ENCODE measurements at places on chromosomes 3 and 15.

DNA sequence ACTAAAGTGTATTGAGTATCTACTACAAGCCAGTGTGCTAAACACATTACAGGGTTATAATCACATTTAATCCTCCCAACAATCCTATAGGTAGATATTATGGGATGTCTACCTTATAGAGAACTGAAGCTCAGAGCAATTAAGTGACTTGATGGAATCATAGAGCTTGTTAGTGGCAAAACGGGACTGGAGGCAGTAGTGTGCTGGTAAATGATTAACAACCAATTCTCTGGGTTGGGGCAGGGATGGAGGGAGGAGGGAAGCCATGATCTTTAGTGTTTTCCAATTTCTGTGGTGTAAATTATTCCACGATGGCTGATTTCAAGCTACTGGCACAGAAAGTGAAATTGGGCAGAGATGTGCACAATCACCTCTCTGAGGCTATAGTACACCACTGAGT is 18.5 kb upstream of the CSRNP1 start:
- no peak for DNase-seq

GRCh38 chr3:43442872-43443395 is 156.6 kb downstream of the SNRK start:
- no peak for DNase-seq

DNA sequence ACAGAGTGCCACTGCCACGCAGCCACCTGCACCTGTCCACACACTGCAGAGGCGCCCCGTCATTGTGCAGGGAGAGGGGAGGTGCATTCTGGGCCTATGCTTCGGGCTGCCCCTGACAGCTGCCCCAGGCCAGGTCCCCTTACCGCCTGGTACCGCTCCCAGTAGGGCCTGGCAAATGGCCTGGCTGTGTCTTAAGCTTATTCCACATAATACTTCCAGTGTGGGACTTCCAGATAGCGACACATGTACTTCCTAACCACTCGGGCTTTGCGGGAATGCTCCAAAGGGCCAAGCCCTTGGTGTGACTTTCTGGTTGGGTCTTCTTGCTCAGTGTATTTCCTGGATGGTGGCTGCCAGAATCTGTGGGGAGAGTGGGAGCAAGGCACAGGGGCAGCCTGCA is 254.3 kb upstream of the CHRNA7 start:
- DNase-seq = no peak

DNA sequence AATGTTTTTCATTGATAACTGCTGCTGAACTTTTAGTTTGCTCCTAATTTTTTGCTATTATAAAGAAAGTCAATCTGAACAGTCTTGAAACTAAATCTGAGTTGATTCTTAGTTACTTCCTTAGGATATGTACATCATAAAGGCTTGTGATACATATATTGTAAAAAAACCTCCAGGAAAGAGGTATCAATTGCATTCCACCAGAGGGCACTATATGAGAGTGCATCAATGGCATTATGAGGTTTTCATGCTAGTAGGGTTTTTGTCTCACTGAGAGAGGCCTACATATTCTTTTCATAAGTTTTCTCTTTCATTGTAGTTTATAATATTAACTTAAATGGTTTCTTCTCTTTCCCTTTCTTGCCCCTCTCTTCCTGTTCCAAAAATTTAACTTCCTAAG is 46.9 kb downstream of the PIK3R4 start:
- DNase-seq = no peak

- no peak for DNase-seq
These were observed 11.7 kb upstream of the NOX5 start for GRCh38 chr15:69002783-69003182.

Measured in NT2/D1 (cell line).